ENCODE measurements at places on chromosomes 6 and 20. TPM values are rescaled to one million over a fixed set of nuclear protein-coding genes. Genes with fewer than 3 reads are reported as not detected.

The KCNB1 gene
- total RNA-seq: not detected

The TPMT gene
- total RNA-seq: 21.3 TPM

The DDO gene
- 0.84 TPM for total RNA-seq

The RIPPLY2 gene
- not detected for total RNA-seq

The MCHR2 gene
- total RNA-seq: not detected

The LPA gene
- total RNA-seq: not detected

The DSP gene
- total RNA-seq: 4.6 TPM

Data from mammary microvascular endothelial cell (primary cell).